Dermis blood vessel endothelial cell (primary cell): ENCODE measurements at places on chromosomes 2 and 18. TPM values are rescaled to one million over a fixed set of nuclear protein-coding genes. Genes with fewer than 3 reads are reported as not detected.

The PLEK gene
- 0.17 TPM in 1 of 2 replicates, not detected in the other for total RNA-seq

The NEB gene
- total RNA-seq = 1.0 and 1.2 TPM in 2 replicates

- no peak for DNase-seq
Observed at GRCh38 chr2:238387332-238387731, 39.4 kb upstream of the ASB1 start.

DNA sequence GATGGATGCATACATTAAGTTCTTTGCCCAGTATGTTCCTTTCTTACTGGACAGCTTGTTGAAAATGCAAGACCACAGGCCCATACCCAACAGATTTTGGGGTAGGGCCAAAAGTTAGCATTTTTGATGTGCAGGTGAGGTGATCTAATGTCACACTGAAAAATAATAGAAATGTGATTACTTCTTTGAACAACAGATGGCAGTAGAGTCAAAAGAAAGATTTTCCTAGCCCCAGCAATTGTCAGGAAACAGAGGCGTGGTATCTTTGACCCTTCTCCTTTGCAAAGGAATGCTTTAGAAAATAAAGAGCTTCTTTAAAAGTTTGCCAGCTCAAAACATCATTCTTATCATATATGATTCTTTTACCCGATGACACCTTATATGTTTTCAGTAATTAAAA lies 343.6 kb upstream of the SYT4 start:
- peak; percentile 50 for DNase-seq

DNA sequence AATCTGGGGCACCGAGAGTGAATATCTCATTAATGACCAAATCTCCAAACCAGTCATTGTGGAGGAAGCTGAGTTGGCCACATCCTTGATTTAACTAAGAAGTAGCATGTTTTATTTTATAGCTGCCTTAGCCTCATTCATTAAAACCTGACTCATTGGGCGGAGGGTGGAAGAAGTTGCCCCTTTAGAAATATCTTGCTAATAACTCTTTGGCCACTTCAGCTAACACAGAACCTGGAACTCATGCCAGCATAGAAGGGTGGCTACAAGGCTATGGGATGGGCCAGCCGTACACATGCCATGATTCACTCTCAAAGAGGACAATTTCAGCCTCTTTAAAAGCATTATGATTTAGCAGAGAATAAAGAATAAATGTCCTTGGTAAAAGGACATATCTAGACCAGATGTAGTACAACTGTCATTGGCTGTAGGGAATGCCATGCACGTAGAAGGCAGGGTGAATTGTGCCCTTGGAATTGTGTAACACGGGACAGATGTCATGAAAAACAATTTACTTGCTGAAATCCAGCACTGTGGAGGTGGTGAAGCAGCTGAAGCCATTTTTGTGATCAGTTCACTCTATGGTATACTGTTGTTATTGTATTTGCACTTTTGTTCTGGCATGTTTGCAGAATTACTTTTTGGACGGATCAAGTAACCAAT lies 330.0 kb downstream of the PLCL1 start:
- no peak for DNase-seq

DNA sequence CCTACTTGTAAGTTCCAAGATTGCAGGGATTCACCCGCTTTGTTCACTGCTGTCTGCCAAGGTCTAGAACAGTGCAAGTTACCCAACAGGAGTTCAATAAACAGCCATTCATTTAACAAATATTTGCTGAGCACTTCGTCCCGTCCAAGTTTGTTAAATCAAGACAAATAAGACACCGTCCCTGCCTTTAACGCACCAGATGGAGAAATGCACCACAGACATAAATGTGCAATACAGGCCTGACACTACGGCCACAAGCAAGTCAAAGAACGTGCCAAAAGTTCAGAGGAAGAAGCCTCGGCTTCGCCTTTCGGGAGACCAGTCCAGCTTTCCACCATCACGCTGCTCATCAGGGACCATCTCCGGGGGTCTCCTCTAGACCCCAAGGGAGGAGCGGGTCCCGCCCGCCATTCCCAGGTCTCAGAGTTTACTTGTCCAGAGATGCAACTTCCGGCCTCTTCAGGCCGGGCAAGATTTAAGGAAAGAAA lies 429 bp downstream of the C2orf76 start:
- DNase-seq = peak; percentile 33

DNA sequence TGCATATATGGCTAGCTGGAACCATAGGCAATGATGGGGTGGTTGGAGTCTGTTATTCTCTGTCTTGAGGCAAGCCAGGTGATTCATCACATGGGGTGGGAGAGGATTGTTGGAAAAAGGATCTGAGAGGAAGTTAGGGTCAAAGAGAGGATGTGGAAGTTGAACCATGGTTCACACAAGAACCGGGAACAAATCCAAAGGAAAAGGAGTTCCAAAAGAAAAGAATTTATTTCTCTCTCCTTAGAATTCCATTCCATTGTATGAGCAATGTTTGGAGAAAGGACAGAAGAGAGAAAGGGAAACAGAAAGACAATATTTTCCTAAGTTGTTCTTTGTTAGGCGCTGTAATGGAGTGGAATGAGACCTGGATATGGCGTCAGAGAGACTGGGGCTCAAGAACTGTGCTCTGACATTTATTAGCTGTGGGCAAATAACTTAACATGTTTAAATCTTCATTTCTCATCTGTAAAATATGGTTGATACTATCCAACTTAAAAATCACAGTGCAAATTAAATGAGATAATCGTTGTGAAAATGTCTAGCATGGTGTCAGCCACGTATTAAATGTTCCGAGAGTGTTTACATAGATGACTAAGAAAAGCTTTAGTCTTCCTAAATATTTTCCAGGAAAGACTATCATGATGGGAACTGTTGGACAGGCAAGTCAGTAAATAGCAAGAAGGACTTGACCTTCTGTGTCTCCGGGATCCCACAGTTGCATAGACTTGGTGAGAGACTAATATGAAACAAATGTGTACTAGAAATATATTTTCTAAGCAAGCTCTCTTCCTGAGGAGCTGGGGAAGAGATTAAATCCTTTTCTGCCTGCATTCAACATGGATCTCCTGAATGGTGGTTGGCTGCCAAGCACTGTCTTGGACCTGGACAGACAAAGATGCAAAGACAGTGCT lies 71.4 kb downstream of the TRIB2 start:
- DNase-seq = peak; percentile 96

- DNase-seq = no peak
Observed at GRCh38 chr2:12538138-12538694, 178.5 kb upstream of the TRIB2 start.

GRCh38 chr2:203586696-203587095 lies 51.6 kb upstream of the RAPH1 start:
- no peak for DNase-seq

- peak; percentile 17 for DNase-seq
Observed at GRCh38 chr2:194166818-194167217, 1490.2 kb upstream of the SLC39A10 start.

The UXS1 gene
- 39.5 and 46.9 TPM in 2 replicates for total RNA-seq

DNA sequence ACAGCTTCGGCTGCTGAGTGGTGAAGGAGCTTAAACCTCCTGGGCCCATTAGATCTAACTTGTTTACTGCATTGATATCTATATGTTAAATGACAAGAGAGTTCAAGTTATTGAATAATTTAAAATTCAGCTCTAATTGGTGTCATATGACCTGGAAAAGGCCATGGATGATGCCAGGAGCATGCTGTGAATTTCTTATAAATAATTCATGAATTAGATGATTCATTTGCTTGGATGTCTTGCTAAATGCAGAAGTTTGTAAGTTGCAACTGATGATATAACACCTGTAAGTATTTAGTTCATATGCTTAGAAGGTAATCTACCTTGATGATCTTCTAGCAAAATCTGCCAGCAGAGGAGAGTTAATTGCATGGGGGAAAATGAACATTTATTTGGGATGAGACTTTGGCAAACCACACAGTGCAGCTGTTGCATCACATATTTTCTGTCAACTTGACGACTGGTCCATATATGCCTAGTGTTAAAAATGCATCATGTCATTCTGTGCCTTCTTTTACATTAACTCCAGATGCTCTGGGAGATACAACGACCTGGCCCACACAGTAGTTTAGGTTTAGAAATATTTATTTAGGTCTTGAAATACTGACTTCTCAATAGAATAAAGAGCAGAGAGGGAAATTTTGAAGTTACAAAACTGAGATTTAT lies 226.3 kb downstream of the KIAA1328 start:
- DNase-seq = no peak

The SIX3 gene
- not detected in 2 replicates for total RNA-seq

DNA sequence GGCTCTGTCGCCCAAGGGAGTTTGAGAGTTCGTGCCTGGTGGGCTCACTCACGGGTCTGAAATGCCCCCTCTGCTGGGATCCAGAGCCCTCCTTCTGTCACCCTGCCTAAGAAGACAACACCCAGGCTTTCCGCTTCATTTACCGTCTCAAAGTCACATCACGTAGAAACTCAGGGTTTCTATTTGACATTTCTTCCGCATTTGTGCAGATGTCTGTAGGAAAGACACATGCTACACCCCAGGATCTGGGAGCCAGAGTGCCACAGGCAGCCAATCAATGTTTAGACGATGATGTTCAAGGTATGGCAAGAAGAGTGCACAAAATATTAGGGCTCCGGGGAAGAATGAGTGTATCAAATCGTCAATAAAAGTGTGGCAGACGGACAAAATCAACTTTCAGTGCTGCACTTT lies 24.4 kb upstream of the ACKR3 start:
- no peak for DNase-seq

DNA sequence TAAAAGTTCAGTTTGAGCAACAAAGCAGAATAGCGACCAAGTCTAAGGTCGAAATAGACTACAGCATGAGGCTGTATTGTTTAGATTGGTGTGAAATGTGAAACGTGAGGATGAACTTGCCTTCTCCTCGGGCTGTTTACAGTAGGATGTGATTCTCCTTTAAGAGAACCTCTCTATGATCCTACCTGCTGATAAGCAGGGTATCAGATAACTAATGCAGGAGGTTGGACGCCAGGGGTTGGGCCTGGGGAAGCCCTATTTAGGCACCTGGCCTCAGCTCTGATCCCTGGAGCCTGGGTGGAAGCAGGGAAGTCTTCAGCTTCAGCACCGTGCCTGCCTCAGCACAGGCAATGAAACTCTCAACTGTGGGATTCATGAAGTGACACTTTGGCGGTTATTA lies 11.4 kb downstream of the CRYGD start:
- no peak for DNase-seq

- DNase-seq = no peak
Observed at GRCh38 chr18:2306606-2307005, 264.7 kb downstream of the METTL4 start.

The EMX1 gene
- total RNA-seq = not detected in 2 replicates

DNA sequence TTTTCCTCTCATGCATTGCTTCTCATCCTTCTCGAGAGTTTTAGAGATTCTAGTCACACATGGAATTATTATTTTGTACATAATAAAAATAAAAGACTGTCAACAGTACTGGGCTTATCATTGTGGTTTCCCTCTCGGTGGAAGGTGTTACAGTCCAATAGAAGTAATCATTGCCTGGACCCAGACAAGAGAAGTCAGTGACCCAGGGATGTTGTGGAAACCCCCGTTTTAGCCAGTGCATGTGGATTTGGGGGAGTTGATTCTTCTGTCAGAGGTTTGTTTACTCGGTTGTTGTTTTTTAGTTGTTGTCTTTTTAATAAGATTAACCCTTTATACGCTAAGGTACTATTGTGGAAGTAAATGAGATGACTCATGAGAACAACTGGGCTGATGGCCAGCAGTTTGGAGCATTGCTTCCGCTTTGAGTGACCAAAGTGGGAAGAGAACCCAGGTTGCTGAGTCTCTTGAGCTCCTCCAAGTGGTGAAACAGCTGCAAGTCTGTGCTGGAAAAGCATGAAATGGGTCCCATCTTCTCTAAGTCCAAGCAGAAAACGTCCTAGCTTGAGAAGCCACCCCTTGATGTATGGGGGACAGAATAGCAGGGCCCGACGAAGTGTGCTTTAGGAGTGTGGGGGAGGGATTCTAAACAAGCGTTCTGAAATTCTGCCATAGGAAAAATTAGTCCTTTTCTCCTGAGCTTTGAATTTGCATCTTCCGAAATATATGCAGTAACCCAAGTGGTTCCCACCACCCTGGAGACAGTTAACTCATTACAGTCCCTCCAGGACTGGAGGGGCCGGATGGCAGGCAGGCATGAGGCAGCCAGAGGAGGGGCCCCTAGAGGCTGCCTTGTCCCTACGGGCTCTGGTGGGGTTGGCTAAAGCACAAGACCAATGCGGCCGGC lies 61.8 kb upstream of the GPR45 start:
- peak; percentile 88 for DNase-seq

- DNase-seq = no peak
Observed at GRCh38 chr18:79258447-79258846, 137.3 kb upstream of the NFATC1 start.

The SCYGR4 gene
- total RNA-seq = not detected in 2 replicates

The LRRTM4 gene
- not detected in 2 replicates for total RNA-seq

GRCh38 chr2:108287169-108287568 lies 1.5 kb upstream of the SULT1C2 start:
- DNase-seq = no peak

The SPR gene
- 51.7 and 52.4 TPM in 2 replicates for total RNA-seq

GRCh38 chr18:75090336-75090735 lies 118.6 kb downstream of the PTGR3 start:
- DNase-seq = no peak

DNA sequence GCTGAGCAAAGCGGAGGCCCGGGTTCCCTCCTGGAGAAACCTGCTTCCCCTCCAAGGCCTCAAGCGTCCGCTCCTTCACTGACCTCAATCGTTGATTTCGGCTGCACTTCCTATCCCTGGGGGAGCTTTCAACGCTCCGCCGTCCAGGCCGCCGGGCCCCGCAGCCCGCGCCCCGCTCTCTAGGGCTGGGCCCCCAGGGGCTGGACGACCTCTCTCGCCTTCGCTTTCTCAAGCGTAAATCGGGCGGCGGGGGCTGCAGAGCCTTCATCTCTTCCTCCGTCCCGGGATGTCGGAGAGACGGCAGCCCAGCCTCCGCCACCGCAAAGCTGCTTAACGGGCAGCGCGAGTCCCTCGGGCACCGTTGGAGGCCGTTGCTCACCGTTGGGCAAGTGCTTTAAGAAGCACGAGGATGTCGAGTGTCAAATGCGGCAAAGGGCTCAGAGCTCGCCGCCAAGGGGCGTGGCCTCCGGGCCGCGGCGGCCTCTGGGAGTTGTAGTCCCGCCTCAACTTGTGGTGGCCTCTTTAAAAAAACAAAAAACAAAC lies 8.5 kb downstream of the HES6 start:
- peak; percentile 73 for DNase-seq

The ASXL3 gene
- 0.05 TPM in 1 of 2 replicates, not detected in the other for total RNA-seq

The SERPINB4 gene
- total RNA-seq = not detected in 2 replicates

DNA sequence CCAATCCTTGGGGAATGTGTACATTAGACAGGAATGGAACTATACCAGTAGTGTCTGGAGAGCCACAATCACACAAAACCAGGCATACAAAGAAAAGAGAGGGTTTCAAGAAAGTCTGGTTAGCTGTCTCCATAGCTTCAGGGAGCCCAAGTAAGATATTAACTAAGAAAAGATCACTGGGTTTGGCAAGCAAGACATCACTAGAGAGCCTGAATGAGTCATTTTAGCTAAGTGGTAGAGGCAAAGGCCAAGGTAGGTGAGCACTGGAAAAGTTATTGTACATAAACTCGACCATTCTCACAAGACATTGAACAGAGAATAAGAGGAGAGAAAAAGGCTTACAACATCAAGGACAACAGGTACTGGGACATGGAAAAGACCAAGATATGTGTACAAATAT lies 143.8 kb upstream of the ARL4C start:
- no peak for DNase-seq
